ENCODE measurements at places on chromosomes 4 and X.

GRCh38 chr4:55993994-55994663 lies 45.4 kb downstream of the CEP135 start:
- DNase-seq, result no peak

GRCh38 chr4:2804973-2805501 lies 12.2 kb downstream of the SH3BP2 start:
- no peak for DNase-seq

GRCh38 chr4:54097152-54097551 lies 2.8 kb upstream of the GSX2 start:
- no peak for DNase-seq

GRCh38 chrX:22395372-22395771 lies 122.7 kb downstream of the CBLL2 start:
- peak; percentile 50 for DNase-seq

- DNase-seq, result no peak
These were observed 821 bp upstream of the NALF2 start for GRCh38 chrX:69503228-69503781.

GRCh38 chrX:101078716-101079598 lies at the start of gene TMEM35A:
Gene TMEM35A (plus strand): TSS chrX:101078879. CDS start chrX:101079003, 124 bp downstream.
- DNase-seq, result peak; percentile 7

- no peak for DNase-seq
These were observed 34.0 kb upstream of the TBC1D9 start for GRCh38 chr4:140790171-140790570.

DNA sequence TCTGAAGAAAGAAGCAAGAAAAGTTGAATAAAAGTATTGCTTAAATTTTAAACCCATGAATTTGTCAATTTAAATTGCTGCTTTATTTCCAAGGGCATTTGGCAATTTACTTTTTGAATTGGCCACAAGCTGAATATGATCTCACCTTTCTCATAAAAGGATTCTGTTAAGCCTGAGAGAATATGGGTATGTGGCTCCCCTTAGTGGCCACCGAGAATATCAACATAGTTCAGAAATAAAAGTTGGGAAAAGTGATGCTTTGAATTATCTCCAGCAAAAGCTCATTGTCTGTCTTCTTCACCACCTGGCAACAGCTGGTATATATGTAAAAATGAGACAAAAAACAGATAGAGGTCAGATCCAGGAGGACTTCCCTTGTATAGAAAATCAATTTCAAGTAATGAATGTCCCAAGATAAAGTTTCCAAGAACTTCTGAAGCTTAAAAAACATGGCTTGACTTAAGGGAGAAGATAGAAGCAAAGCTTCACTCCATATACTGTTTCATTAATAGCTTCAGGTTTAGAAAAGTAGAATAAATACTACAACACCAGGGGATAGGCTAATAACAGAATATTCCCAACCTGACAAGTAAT lies 290.7 kb upstream of the FAM241A start:
- DNase-seq, result peak; percentile 48

GRCh38 chr4:186820391-186820891 lies 96.8 kb upstream of the FAT1 start:
- peak; percentile 87 for DNase-seq

- DNase-seq, result peak; percentile 18
These were observed 52.8 kb downstream of the GPRIN3 start for GRCh38 chr4:89254847-89255246.

- DNase-seq, result peak; percentile 75
These were observed 1467.4 kb downstream of the C4orf33 start for GRCh38 chr4:130563185-130563888.

GRCh38 chr4:48093991-48094416 lies 40.0 kb downstream of the TXK start:
- peak; percentile 6 for DNase-seq

Data from fibroblast of skin of scalp (primary cell).